ENCODE measurements at places on chromosomes 6 and 20. TPM values are rescaled to one million over a fixed set of nuclear protein-coding genes. Genes with fewer than 3 reads are reported as not detected.

Gene BCAS1
- total RNA-seq = 0.85 TPM

Gene SLC22A3
- total RNA-seq = 18.6 TPM

Gene RGS19
- total RNA-seq = 14.2 TPM

Gene OVOL2
- 11.0 TPM for total RNA-seq

Gene UBE2C
- not detected for total RNA-seq

Gene SPATS1
- not detected for total RNA-seq

Gene TGM3
- 16.7 TPM for total RNA-seq

Gene SCRT2
- not detected for total RNA-seq
